ENCODE measurements at places on chromosomes 7 and 10. TPM values are rescaled to one million over a fixed set of nuclear protein-coding genes. Genes with fewer than 3 reads are reported as not detected.

TCAF2 gene
- total RNA-seq: 0.49 TPM

ZNF365 gene
- total RNA-seq: 16.2 TPM

FAM221A gene
- total RNA-seq: 6.9 TPM

FAM25A gene
- total RNA-seq: not detected

NCF1 gene
- not detected for total RNA-seq

CHST3 gene
- total RNA-seq: 5.4 TPM

STEAP1B gene
- total RNA-seq: 1.2 TPM

TMEM196 gene
- total RNA-seq: 12.0 TPM

HOXA3 gene
- not detected for total RNA-seq

NSUN5 gene
- total RNA-seq: 11.6 TPM

MRLN gene
- 0.49 TPM for total RNA-seq

TRIL gene
- total RNA-seq: 13.0 TPM

PAX2 gene
- not detected for total RNA-seq

TBX20 gene
- total RNA-seq: not detected

MRC1 gene
- total RNA-seq: 2.0 TPM

SYT15B gene
- total RNA-seq: under 0.01 TPM

PRKCQ gene
- 2.2 TPM for total RNA-seq

CAV1 gene
- 16.7 TPM for total RNA-seq

MAP3K8 gene
- 4.2 TPM for total RNA-seq

WNT2 gene
- 0.25 TPM for total RNA-seq

TFEC gene
- total RNA-seq: 0.49 TPM

CPEB3 gene
- total RNA-seq: 18.2 TPM

ZNF503 gene
- total RNA-seq: 0.98 TPM

SLC26A3 gene
- not detected for total RNA-seq

RAB19 gene
- not detected for total RNA-seq

KLF14 gene
- total RNA-seq: not detected

SPACDR gene
- 0.25 TPM for total RNA-seq

HILPDA gene
- 16.7 TPM for total RNA-seq

LLCFC1 gene
- not detected for total RNA-seq

Data from temporal lobe (tissue), 4 donors.